ENCODE measurements at places on chromosomes 16 and 17.

DNA sequence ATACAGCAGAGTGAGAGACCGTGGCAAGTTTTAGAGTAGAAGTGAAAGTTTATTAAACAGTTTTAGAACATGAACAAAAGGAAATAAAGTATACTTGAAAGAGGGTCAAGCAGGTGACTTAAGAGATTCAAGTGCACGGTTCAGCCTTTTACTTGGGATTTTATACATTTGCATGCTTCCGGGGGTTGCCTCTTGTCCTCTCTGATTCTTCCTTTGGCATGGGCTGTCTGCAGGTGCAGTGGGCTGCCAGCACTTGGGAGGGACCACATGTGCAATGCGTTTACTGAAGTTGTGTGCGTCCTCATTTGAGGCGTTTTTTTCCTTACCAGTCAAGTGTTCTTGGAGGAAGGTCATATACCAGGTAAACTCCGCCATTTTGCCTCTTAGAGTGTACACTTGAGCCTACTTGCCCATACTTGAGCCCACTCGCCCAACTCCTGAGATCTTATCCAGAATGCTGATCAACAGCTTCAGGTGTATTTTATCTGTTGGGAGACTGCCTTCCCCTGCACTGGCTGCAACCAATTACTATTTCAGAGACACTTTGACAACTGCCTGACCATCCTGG, 195.2 kb downstream of the IRX5 start:
- DNase-seq, result peak; percentile 47

GRCh38 chr17:57665696-57666095, 79.4 kb downstream of the CCDC182 start:
- DNase-seq, result no peak

DNA sequence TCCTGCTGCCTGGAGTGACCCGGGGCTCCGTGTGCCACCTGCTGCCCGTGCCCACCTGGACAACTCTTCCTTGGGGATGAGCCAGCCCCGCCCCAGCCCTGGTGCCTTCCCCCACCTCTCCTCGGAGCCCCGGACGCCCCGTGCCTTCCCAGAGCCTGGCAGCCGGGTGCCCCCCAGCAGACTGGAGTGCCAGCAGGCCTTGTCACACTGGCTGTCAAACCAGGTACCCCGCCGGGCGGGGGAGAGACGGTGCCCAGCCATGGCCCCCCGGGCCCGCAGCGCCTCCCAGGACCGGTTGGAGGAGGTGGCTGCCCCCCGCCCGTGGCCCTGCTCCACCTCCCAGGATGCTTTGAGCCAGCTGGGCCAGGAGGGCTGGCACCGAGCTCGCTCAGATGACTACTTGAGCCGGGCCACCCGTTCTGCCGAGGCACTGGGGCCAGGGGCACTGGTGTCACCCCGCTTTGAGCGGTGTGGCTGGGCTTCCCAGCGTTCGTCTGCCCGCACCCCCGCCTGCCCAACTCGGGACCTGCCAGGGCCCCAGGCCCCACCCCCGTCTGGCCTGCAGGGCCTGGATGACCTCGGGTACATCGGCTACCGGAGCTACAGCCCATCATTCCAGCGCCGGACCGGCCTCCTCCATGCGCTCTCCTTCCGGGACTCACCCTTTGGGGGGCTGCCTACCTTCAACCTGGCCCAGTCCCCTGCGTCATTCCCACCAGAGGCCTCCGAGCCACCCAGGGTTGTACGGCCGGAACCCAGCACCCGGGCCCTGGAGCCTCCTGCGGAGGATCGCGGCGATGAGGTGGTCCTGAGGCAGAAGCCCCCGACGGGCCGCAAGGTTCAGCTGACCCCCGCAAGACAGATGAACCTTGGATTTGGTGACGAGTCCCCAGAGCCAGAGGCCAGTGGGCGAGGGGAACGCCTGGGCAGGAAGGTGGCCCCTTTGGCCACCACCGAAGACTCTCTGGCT, 38.4 kb downstream of the ARHGAP23 start:
- DNase-seq, result no peak

GRCh38 chr16:85353013-85353412, 240.7 kb upstream of the CIBAR2 start:
- no peak for DNase-seq

GRCh38 chr17:39357986-39358385, 43.4 kb downstream of the FBXL20 start:
- DNase-seq, result no peak

DNA sequence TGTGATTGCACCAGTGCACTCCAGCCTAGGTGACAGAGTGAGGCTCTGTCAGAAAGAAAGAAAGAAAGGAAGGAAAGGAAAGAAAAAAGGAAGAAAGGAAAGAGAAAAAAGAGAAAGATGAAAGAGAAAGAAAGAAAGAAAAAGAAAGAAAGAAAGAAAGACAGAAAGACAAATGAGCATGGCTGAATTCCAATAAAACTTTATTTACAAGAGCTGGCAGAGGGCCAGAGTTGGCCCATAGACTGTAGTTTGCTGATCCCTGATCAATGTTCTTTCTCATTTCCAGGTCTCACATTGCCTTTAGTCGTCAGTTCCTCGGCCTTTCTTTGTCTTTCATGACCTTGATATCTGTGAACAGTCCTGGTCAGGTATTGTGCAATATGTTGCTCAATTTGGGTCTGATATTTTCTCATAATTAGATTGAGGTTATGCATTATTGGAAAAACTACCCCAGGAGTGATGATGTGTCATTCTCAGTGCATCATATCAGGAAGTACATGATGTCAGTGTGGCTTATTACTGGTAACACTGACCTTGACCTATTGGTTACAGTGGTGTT, 68.5 kb upstream of the MED9 start:
- no peak for DNase-seq

- no peak for DNase-seq
These were observed 108.8 kb downstream of the IRX5 start for GRCh38 chr16:55039511-55039910.

GRCh38 chr16:57803134-57803990, 1.1 kb upstream of the KIFC3 start:
- DNase-seq, result no peak

All from DMS79 treated with DMSO at 0.1 percent for 48 hours (cell line).